Stimulated activated CD4-positive, alpha-beta T cell treated with anti-CD3 and anti-CD28 coated beads, TNF-alpha, amount 100 ng/mL, for 48 hours (primary cell): ENCODE measurements at places on chromosomes 5 and 9.

GRCh38 chr5:135718651-135719050 lies 115.8 kb upstream of the SLC25A48 start:
- no peak for DNase-seq

GRCh38 chr5:112023766-112024165 lies 266.8 kb upstream of the NREP start:
- DNase-seq = no peak

DNA sequence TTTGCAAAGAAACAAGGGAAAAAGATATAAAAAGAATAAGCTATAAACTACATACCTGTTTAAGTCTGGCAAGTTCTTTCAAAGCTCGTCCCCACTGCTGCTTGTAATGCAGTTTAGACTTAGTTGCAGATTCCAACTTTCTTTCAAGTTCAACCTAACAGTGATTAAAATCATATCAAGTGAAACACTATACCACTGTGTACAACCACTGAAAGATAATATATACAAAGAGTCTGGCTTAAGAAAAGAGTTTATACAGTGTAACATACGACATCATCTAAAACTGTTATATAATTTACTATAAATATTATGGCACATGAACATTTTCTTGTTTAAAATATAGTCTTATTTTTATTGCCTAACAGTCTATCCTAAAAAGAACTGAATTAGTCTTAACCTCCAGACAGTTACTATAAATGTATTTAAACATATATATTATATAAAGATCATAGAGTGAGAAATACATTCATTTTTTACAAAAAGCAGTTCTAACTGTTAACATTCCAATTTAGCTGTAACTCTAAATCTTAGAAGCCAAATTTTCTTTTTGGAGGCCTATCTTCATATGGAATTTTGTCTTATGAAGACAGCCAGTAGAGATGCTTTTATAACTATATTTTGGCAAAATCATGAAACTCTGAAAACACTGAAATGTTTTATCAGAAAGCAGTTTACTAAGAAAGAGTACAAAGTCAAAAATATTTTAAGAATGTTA lies 58.6 kb downstream of the CEP120 start:
- no peak for DNase-seq

DNA sequence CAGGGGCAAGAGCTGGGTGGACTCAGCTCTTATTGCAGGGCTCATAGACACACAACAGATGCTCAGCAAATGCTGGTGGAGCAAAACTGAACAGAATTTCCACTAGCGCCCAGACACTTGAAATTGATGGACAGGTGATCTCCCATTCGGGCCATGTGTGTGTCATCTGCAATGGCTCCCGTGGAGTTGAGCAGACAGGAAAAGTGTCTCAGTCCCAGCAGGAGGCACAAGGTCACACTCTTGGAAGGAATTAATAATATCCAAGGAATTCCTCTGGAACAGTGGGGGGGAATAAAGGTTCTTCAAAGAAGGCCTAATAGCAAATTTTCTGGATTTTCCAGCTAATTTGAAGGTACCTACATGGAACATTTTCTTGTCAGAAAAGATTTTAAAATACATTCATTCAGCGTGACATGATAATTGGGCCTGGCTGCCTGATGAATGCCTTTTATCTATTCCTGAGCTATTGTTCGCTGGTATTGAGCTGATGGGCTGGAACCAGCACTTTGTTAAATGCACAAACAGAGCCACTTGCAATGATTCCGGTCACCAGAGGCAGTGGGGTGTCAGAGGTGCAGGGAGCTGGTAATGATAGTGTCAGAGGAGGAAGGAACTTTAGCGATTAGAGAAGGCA lies 31.5 kb upstream of the ALDH1B1 start:
- DNase-seq = no peak

DNA sequence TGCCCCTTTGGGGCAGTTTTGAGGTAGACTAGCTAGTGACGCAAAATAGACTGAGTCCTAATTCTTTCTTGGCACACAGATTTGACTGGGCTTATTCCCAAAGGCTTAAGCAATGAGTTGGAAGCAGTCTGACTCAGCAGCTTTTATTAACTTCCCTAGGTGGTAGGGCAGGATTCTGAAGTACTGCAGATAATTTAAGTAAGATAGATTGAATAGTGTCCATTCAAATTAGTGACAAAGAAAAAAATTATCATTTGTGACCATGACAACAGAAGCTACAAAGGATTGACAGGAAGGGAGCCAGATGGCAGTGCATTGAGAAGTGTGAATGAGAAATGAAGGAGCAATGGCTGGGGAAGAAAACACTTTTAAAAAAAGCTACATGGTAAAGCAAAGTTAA lies 649.4 kb downstream of the CDH9 start:
- DNase-seq = no peak

DNA sequence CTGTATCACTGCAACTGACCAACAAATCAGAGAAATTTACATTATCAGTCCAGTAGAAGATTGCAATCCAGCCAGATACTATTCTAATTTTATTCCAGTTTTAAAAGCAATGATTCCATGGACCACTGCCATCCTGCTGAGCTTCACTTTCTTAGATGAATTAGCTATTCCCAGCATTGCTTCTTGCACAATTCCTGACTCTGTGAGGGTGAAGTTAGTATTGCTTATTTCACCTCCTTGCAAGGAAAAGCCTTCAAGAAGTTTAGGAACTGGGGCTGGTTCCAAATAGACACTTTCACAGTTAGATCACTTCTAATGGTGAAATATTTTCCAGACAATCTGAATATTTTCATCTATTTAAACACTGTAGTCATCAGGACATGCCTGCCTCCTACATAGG lies 338.6 kb upstream of the TNC start:
- DNase-seq = no peak

- DNase-seq = no peak
Measured at GRCh38 chr9:133759946-133760345, 21.8 kb upstream of the SARDH start.
